Stimulated activated CD8-positive, alpha-beta memory T cell treated with anti-CD3 and anti-CD28 coated beads, Interleukin-7, amount 100 ng/mL, for 4 hours (primary cell): ENCODE measurements at places on chromosomes 3 and 15.

GRCh38 chr3:5195605-5196004 is 8.1 kb downstream of the EDEM1 start:
- no peak for DNase-seq

GRCh38 chr3:171321559-171322360 is 138.4 kb downstream of the TNIK start:
- no peak for DNase-seq

DNA sequence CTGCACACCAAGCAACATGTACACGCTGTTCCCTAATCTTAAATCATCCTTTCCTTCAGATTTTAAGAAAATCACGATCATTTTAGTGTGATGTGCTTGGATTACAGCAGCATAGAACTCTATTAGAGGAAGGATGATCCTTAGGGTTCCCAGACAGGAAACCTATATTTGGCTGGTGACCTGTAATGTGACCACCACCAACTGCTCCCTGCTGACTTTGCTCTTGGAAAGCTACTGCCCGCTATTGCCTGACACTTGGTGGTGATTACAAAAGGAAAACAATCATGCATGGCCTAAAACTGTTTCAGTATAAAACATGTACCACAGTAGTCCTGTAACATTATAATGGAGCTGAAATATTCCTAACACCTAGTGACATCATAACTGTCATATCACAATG is 27.2 kb upstream of the LMOD3 start:
- DNase-seq, result no peak

- DNase-seq, result no peak
Measured at GRCh38 chr3:130825762-130826299, 68.1 kb upstream of the ATP2C1 start.

- no peak for DNase-seq
Measured at GRCh38 chr3:122974764-122975162, 52.8 kb downstream of the SEMA5B start.

DNA sequence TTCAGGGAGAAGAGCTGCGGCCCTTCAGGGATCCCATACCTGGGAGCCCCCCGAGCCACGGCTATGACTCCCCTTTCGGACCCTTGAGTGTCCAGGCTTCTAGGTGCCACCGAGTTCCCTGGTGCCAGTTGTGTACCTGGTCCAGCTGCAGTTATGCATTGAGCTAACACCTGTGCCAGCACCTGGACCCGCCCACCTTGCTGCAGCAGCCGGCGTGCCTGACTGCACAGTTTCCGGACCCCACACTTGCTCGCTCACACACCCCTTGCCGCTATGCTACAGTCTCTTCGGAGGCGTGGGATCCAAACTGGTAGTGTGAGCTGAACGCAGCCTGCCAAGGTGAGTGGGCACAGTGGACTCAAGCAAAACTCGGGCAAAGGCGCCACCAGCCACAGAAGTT is 284.5 kb upstream of the ROBO1 start:
- no peak for DNase-seq
